Kidney (tissue), 22 donors: ENCODE measurements at places on chromosomes 5 and 9. TPM values are rescaled to one million over a fixed set of nuclear protein-coding genes. Genes with fewer than 3 reads are reported as not detected.

GRCh38 chr9:80191108-80191507 lies 619.3 kb downstream of the TLE4 start:
- DNase-seq: no peak

DNA sequence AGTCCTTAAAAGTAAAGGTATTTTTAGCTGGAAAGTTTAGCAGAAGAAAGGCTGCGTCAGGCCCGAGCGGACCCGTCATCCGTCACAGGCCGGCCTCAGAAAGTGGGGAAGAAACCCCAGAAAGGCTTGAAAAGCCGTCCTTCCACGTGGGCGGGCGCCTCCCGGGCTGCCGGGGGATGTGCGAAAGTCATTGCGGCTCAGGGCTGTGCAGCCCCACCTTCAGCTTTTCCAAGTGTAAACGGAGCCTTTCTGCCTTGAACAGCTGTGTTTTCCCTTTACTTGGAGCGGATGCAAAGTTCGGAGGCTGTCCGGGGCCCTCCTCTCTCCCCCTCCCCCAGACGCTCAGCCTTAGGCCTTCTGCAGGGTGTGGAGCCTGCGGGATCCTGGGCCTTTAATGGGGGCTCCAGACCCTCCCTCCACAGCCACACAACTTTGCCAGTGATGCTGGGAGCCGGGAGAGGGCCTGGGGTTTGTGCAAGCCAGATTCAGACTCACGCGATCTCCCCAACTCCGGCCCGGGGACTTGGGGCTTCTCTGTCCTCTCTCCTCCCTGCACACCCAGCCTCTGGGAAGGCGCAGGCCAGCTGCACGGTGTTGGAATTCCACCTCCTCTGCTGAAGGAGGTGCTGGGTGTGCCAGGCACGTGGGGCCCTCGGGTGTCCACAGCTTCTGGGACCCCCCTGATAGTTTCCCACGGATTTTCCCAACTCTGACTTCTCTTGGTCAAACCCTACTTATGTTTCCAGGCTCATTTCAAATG lies 95.5 kb upstream of the RAPGEF1 start:
- DNase-seq: peak; percentile 76

- DNase-seq: no peak
Observed at GRCh38 chr5:116273448-116274242, 188.8 kb downstream of the COMMD10 start.

DNA sequence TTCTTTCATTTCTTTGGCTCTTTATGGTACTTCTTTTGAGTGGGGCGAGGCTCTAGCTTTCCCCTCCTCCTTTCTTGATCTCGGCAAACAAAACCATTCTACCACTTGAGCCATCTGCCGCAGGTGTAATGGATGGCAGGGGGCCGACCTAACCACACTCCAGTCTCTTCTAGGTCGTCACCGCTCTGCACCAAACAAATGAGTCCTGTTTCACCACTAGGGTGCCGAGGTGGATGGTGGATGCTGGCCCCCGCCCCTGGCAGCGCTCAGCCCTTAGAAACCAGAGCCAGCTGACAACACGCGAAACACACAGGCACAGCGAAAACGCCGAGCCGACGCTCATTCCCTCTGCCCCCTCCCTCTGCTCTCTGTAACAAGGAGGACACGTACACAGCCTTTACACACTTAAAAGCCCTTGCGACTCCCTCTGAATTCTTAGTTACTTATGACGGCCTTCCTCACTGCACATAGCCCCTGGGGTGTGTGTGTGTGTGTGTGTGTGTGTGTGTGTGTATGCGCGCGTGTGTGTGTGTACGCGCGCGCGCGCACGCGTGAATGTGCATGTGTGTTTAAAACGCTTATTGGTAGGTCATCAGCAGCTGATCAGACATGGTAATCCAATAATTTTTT lies 199.4 kb downstream of the MEF2C start:
- DNase-seq: no peak

DNA sequence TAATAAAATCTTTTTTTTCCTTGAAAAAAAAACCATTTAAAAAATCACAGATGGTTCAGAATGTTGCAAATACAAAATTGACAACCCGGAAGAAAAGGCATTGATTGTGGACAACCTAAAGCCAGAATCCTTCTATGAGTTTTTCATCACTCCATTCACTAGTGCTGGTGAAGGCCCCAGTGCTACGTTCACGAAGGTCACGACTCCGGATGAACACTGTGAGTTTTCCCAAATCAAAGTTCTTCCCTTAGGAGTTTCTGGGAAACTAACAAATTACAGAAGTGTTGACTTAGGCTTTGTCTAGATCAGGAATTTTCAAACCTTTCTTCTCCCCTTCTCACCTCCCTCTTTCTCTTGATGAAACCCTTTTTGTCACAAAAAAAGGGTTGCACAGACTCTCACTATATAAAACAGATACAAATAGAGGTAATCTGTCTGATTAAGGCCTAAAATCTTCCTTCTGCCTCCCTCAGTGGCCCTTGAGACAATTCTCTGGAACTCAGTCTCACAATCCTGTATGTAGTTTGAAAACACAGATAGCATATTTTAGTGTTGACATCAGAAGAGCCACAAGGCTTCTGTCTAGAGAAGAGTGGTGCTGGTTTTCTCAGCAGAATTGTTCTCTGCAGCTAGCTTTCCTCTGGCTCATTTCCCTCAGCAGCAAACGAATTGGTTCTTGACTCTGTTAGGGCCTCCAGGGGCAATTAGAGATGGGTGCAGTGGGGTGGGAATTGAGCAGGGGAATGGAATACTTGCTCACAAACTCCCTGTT lies 79.5 kb downstream of the OSMR start:
- DNase-seq: no peak

DNA sequence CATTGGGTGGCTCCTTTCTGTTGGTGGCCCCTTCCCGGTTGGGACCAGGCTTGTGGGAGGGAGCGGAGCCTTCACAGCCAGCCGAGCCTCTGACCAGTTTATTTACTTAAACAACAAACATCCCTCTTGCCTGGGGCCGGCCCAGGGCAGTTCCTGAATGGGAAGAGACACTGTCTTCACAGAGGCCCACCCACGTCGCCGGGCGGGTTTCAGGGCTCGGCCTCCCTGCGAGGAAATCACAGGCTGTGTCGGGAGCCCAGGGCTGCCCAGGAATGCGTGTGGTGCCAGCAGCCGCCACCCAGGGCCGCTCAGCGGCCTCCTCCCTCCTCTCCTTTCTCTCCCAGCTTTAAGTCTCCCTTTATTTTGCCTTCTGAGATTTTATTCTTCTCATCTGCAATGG lies 132.5 kb downstream of the HSD17B3 start:
- DNase-seq: peak; percentile 97

DNA sequence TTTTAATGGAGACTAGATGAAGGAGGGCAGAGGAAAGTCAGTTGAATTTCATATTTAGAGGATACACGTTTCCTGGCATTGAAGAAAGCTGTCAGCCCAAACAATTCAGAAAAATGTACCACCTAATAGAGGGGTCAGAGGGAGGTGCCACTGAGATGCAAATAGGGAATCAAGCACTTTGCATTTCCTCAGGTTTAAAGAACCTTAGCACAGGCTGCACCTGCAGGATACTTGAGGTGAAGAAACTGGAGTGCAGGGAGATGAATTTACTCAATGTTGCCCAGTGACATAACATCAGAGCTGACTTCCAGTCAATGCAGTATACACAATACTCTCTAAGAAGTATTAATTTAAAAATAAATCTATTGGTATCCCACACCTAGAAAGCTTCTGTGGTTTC lies 67.0 kb upstream of the MAST4 start:
- no peak for DNase-seq

- DNase-seq: no peak
Observed at GRCh38 chr9:36902861-36903524, 131.1 kb downstream of the PAX5 start.

DNA sequence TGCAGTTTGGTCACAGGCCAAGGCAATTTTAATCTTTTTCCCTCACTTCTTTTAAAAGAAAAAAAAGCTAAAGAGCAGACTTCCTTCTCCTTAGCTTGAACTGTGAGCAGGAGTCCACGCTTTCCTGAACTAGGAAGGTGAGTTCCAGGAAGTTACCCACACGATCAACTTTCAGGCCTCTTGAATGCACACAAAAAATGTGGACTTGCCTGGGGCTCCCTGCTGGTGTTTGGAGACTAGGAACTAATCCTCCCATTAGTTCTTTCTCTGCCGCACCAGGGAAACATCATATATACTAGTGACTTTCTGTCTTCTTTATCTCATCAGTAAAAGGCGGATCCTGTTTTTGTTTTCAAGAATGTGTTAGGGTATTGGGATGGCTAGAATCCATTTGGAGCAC lies 240.0 kb downstream of the GOLPH3 start:
- no peak for DNase-seq

GRCh38 chr5:141223112-141223783 lies at the start of gene PCDHB14:
TSS of gene PCDHB14 (plus strand) at chr5:141223343. CDS start at chr5:141223506, 163 bp downstream.
- peak; percentile 29 for DNase-seq

GRCh38 chr9:132049323-132049882 lies 30.3 kb downstream of the MED27 start:
- no peak for DNase-seq

GRCh38 chr5:66840511-66841013 lies 244.4 kb downstream of the MAST4 start:
- no peak for DNase-seq

DNA sequence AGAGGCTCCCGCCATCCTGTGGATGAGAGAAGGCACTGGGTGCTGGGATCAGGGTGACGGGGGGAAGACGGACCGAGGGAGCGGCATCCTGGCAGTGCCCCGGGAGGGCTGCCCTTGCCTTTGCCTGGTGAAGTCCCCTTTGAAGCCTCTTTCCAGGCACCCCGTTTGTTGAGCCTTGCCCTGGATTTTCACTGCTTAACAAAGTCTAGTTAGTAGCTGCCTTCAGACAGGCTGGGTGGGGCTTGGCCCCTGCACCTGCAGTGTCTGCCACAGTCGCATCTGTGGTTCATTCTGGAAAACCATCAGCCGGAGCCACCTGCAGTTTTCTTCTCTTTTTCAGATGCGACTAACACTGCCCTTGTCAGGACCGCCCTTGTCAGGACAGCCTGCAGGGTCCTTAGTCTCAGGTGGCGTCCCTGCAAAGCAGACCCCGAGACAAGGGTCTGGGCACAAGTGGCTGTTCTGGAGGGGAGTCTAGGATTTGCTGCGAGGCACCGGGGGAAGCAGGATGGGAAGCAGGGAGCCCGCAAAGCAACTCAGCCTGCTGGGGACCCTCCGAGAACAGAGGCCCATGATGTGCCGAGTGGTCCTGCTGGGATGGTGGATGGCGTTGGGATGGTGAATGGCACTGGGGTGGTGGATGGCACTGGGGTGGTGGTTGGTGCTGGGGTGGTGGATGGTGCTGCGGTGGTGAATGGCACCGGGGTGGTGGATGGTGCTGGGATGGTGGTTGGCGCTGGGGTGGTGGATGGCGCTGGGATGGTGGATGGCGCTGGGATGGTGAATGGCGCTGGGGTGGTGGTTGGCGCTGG lies 147.9 kb upstream of the COL5A1 start:
- DNase-seq: peak; percentile 54

DNA sequence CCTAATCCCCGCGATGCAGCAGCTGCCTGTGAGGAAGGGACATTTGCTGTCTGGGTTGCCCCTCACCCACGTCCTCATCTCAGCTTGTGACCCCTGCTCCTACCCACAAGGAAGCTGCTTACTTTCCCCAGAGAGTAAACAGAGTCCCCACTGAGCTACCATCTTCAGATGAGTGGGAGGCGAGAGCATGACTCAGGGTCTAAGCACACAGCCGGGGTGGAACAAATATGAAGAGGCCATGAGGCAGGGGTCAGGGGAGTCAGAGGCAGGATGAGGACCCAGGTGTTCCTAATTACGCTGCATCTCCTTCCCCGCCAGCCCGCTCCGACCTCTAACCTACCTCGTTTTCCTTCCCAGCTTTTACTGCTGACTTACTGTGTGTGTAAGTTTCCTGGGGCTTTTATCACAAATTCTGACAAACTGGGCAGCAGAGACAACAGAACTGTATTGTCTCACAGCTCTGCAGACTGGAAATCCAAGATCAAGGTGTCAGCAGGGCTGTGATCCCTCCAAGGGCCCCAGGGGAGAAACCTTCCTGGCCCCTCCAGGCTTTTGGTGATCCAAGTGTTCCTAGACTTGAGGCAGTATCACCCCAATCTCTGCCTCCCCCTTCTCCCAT lies 94.0 kb upstream of the DNAH5 start:
- DNase-seq: no peak

DNA sequence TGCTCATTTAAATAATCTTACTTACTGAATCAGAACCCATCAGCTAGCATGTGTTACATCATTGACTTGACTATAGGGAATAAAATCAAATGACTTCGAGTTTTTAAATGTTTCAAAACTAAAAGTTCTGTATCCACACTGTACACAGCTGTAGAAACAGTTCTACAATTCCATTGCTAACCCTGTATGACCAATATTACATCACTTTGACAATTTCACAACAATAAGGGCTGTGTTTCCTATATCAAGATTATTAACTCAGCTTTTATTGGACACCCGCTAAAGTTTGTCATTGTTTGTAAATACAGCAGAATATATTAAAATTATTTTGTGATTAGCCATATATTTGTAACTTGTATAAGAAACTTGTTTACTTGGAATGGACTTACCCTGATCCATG lies 540.8 kb downstream of the PRELID2 start:
- DNase-seq: no peak

DNA sequence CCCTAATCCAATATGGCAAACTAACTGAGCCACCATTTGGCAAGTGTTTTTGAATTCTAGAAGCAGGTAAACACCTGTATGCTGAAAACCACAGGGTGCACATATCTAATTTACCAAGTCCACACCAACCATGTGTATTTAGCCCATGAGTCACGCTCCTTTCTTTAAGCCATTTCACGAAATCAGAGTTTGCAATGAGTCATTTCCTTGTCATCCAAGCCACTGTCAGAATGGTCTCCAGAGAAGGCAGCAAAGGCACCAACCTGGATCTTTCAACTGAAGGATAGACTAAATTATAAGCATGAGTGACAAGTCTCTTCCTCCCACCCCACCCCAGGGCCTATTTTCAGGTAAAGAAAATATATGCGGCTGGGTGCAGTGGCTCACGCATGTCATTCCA lies 110.0 kb downstream of the PAX5 start:
- no peak for DNase-seq

DNA sequence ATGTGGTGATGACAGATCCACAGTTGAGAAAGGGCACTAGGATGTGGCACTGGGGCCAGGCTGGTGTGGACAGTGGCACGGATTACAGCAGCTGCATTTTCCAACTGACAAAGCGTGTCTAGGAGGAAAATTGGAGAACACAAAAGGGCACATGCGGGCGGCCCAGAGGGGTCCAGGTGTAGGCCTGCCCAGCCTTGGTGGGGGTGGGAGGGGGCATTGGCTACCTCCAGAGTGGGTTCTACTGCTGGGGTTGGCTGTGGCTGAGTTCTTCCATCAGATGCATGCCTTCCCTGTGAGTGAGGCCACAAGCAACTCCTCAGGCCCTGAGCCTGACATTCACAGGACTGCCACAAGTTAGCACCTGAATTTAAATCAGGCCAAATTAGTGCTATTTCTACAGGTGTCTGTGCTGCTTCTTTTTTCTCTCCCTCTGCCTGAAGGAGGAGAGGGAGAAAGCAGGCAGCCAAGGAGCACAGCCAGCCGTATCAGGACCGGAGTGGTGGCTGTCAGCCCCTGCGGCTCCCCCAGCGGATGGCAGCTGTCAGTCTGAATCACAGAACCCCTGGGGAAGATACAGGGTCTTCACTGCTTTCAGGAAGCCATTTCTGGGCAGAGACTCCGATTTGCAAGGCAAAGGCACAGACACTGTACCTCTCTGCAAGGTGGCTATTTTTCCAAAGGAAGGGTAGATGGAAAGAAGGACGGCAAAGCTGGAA lies 464.2 kb downstream of the SPOCK1 start:
- no peak for DNase-seq

Gene ZNF300
- 4.0 TPM for polyA plus RNA-seq

Gene SHOC1
- polyA plus RNA-seq: 2.5 TPM

Gene NIPAL4
- polyA plus RNA-seq: not detected

Gene GPBP1
- 52.7 TPM for polyA plus RNA-seq

Gene EIF4EBP3
- 48.8 TPM for polyA plus RNA-seq

Gene HRH2
- polyA plus RNA-seq: 1.9 TPM

Gene SH2D3C
- 13.7 TPM for polyA plus RNA-seq

Gene CNTNAP3B
- polyA plus RNA-seq: 13.9 TPM

Gene ACTBL2
- polyA plus RNA-seq: not detected

Gene TNFSF8
- polyA plus RNA-seq: 0.43 TPM
